Activated T-helper 1 cell treated with anti-CD3 and anti-CD28 coated beads, Interleukin-2, amount 50 U/mL, for 16 hours (primary cell): ENCODE measurements at places on chromosomes 1 and 21.

- no peak for DNase-seq
Observed at GRCh38 chr1:34784751-34785221, 3.8 kb downstream of the GJB3 start.

DNA sequence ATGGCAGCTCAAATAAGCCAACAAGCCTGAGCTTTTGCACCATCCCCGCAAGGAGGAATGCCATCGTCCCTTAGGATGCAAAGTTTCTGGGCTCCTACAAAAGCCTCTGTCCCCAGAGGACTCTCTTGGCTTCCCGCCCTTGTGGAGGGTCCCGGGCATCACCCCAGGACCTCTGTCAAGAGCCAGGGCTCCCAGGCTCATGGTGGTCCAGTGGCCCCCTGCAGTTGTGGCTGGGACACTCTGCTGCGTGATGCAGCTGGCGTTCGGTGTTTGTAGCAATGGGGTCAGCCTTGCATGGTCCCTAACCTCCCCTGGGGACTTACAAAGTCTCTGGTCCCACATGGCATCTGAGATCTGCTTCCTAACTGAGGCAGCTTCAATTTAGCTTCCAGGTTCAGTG is 104.7 kb downstream of the RIPK4 start:
- DNase-seq: no peak

DNA sequence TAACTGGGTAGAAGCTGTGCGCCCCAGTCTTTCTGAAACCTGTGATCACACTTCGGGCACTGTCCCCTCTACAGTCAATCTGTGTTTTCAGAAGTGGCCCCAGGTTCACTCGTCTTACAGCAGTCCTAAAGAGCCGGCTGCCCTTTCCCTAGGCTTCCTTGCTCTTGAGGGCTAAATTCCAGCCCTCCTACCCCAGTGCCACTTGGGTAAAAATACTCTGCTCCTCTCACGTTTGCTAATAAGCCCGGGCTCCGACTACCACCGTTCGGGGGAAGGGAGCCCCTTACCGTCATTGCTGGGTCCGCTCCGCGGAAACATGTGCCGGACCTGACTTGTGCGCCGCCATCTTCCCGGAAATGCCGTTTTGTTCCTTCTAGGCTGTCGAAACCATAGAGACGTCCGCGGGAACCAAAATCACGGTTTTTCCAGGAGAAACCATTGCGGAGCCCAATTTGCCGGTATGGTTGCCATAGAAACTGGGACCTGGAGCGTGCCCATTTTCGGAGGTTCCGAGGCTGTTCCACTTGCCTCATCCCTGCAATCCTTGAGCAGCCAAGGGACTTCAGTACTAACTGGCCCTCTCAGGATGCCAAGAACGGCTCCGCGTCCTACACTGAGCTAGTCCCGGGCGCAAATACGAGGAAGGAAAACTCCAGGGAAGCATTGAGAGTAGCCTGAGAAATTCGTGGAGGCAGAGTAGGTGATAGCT is at the start of gene GPATCH4:
TSS of gene GPATCH4 (minus strand) at position 358 of the 709 bp plus-strand sequence.
- DNase-seq: peak; percentile 66

GRCh38 chr1:31762726-31763670 is 1.1 kb downstream of the ADGRB2 start:
- DNase-seq: peak; percentile 37

GRCh38 chr1:167165219-167165618 is 55.5 kb upstream of the POU2F1 start:
- no peak for DNase-seq

- DNase-seq: no peak
Observed at GRCh38 chr1:119903443-119903835, 7.1 kb upstream of the ADAM30 start.

DNA sequence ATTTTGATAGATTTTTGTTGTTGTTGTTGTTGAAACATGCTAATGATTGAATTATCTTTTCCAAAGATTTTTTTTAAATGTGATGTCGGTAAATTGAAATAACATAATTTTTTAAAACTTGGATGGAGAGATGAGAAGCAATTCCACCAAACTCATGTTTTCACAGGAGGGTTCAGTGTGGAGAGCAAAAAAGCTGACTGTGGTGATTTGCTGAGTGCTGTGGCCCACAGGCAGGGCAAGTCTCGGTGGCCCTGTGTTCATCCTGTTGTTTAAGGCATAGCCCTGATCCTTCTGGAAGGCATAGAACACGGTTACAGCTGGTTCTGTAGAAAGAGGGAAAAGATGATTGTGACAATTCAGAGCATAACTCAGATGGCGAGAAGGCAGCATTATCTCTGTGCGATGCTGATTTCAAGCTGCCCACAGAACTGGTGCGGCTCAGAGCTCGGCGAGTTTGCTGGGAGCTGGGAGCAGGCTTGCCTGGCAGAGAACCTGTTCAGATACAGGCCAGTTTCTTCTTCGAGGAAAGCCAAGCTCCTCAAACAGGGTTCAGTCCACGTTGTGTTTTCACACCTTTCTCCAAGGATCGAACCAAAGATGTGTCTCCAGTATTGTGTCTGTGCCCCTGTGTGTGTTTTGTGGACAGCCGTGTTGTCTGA is 127.1 kb downstream of the HUNK start:
- no peak for DNase-seq

DNA sequence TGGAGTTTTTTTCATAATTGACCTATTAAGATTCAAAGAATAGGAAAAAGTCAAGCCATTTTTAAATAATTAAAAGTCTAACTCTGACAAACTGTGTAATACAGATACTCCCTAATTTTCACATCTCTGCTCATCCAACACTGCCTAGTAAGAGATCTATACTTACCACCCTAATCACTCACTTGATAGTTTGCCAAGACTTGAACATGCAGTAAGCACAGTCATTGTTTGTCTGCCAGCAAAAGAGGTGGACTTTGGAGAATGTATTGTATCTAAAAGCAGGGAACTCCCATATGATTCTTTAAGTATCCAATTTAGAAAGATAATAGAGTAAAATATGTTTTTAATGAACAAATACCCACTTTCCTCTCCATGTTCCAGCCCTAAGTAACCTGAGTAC is 15.5 kb downstream of the TMEM59 start:
- no peak for DNase-seq

GRCh38 chr1:66265796-66266195 is 268.2 kb upstream of the SGIP1 start:
- no peak for DNase-seq

DNA sequence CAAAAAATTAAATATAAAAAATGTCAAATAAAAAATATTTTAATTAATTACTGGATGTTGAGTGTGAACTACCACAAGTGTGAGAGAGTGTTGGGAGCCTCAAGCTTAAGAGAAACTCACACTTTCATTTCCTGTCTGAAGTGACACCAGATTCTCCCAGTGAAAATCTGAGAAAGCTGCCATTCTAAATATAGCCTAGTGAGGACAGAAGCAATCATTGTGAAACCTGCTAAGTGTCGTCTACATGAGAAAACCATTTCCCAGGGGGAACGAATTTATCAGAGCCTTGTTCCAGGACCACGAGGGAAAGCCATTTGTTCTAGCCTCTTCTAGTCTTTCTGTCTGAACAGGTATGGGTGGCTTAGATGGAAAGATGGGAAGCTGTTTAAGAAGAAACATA is 329.3 kb upstream of the PRMT6 start:
- DNase-seq: no peak
